Cardiac septum (tissue), 1 donor: ENCODE measurements at places on chromosomes 5 and 9. TPM values are rescaled to one million over a fixed set of nuclear protein-coding genes. Genes with fewer than 3 reads are reported as not detected.

- no peak for DNase-seq
Measured at GRCh38 chr5:69188811-69189161, 597 bp upstream of the CENPH start.

GRCh38 chr5:117999939-118000549, 988.3 kb downstream of the DTWD2 start:
- DNase-seq = no peak

GRCh38 chr5:139787257-139787567, 8.4 kb upstream of the PSD2 start:
- no peak for DNase-seq

- no peak for DNase-seq
Measured at GRCh38 chr5:126449751-126450271, 26.6 kb downstream of the GRAMD2B start.

MYOZ3 gene
- total RNA-seq = 10.0 TPM

GPR21 gene
- 1.0 TPM for total RNA-seq

GRCh38 chr9:4548811-4549725, 58.8 kb downstream of the SLC1A1 start:
- DNase-seq = no peak

PCDHGA2 gene
- total RNA-seq = 17.3 TPM

- DNase-seq = no peak
Measured at GRCh38 chr5:122175852-122176251, 46.5 kb downstream of the ZNF474 start.

DNA sequence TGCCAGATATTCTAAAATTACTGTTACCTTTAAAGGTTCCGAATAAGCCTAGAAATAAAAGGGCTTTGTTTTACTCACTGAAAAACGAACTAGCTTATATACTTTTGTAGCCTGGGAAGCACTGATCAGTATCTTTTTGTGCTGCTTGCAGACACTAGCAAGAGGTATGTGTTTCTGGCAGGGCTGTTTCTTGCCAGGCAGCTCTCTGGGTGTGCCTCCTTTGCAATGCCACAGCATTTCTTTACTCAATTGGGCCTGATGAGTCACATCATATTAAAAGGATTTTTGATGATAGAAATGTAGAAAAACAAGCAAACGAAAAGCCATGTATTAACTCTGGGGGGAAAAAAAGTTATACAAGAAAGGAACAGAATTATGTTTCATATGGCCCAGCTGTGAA, 35.6 kb downstream of the CD180 start:
- DNase-seq = no peak

GRCh38 chr9:123488722-123489321, 132.8 kb downstream of the CRB2 start:
- no peak for DNase-seq

PHYHD1 gene
- total RNA-seq = 21.9 TPM

DNA sequence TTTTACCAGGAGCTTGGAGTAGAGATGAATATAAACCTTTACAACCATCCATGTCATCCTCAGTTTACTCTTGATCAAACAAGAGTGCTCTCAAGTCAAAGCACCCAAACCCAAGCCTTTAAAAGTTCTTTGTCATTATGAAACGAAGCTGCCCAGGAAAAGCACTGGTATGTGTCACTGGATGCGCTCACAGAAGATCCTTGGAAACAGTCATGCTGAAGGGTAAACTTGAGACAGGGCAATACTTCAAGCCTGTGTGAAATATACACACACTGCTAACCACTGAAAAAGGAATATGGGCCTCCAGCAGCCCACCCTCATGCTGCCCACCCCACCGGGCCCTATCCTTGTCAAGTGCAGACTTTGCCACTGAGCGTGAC, 84.5 kb downstream of the PRRT1B start:
- no peak for DNase-seq
